Stimulated activated CD4-positive, alpha-beta T cell treated with anti-CD3 and anti-CD28 coated beads, Interleukin-12 subunit alpha, Interleukin-12 subunit beta, amount 100 ng/mL, for 24 hours (primary cell): ENCODE measurements at places on chromosomes 6 and 20.

DNA sequence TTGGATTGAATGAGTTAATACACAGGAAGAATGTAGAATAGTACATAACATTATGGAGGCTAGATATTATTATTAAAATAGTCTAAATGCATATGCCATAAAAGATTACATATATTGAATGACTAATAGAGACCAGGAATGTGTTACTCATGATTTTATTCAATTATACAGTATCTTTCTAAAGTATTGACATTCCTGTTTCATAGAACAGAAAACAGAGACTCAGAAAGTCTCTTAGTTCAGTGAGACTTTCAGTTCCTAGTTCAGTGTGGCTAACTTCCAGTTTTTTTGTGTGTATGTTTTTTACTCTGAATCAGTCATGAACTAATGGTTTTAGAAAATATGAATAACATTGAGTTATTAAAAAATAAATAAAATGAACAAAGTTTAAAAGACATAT is 34.6 kb upstream of the TMEM244 start:
- DNase-seq, result no peak

GRCh38 chr6:5333658-5334057 is 72.3 kb downstream of the FARS2 start:
- DNase-seq, result no peak

GRCh38 chr6:157346373-157346772 is 23.1 kb upstream of the TMEM242 start:
- DNase-seq, result no peak

DNA sequence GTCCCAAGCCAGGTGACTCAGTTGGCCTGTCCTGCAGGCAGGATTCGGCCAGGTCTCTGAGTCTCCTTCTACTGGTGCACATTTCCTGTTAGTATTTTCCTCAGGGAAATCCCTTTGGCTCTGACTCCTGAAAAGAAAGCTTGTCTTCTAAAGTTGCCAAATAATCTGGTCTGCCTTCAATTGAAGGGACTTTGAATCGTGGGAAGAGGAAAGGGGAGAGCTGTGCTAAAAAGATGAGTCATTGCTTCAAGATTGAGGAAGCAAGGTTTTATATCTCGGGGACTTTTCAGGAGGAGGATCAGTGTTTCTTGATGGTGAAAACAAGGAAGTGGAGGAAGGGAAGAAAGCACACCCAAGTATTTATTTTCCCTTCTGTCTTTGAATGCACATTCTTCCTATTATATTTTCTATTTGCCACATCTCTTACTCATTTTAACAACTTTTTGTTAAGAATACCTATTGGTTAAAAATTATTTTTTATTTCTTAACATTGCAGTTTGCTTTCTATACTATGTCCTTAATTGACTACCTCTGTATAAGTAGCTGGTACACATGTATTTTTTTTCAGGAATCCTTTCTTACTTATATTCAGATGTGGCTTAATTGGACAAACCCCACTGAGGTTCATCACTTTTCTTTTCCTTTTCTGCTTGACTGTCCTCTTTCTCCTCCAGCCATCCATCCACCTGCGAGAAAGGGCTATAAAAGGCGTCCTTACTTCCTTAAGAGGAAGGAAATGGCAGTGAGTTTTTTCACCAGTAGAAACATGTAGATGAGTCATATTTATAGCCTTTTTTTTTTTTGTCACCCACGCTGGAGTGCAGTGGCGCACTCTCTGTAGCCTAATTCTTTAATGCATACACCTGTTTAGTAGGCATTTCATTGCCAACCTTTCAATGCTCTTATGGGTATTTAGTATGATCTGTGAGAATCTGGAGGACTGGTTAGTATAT is 15.0 kb upstream of the IFNGR1 start:
- no peak for DNase-seq

DNA sequence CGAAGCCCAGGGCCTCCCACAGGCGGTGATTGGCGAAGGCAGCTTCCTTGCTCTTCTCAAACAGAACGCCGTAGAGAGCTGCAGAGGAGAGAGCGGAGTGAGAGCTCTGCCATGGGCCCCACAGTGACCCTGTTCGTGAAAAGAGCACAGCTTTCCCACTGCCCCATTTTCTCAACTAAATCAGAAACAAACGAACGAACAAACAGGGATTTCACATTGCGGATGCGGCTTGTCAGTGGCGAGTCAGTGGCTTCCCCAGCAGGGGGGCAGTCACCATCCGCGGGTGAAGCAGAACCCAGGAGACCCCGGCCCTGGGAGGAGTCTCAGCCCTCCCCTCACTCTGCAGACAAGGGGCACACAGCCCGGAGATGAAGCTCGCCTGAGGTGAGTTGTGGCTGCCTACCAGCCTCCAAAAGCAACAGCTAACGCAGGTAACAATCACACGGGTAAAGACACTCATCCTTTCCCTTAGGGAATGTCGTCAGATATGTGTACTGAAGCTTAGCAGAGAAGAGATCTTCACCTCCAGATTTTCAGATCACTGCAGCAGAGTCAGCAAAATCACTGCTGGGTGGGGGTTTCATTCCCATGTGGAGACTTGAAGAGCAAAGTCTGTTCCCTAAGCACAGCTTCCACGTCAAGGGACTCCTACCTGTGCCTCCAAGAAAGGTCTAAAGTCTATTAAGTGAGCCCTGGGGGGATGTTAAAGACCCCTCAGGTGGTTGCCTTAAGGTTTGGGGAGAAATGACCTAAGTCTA is 51.2 kb upstream of the GPR31 start:
- no peak for DNase-seq

GRCh38 chr6:14100138-14100537 is 17.4 kb upstream of the CD83 start:
- DNase-seq, result no peak

DNA sequence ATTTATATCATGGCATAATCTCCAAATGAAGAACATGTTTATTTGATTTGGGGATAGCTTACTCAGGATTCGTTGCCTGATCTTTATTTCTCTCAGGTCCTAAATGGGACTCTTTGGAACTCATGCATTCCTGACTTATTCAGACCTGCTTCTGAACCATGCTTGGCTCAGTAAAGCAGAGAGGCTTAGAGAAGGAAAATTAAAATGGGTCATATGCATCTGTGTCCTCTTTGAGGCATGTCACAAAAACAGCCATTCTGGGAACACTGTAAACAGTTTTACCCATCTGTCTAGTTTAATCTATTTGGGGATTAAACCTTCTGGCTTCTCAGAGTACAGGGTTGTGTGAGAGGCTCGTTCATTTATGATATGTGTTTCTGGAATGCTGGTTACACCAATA is 1017.3 kb downstream of the KIF16B start:
- DNase-seq, result no peak

GRCh38 chr6:38016824-38017223 is 197.3 kb downstream of the ZFAND3 start:
- no peak for DNase-seq

GRCh38 chr6:1503811-1504210 is 105.9 kb upstream of the FOXC1 start:
- DNase-seq, result no peak

GRCh38 chr6:13470238-13471140 is 16.9 kb downstream of the GFOD1 start:
- no peak for DNase-seq

DNA sequence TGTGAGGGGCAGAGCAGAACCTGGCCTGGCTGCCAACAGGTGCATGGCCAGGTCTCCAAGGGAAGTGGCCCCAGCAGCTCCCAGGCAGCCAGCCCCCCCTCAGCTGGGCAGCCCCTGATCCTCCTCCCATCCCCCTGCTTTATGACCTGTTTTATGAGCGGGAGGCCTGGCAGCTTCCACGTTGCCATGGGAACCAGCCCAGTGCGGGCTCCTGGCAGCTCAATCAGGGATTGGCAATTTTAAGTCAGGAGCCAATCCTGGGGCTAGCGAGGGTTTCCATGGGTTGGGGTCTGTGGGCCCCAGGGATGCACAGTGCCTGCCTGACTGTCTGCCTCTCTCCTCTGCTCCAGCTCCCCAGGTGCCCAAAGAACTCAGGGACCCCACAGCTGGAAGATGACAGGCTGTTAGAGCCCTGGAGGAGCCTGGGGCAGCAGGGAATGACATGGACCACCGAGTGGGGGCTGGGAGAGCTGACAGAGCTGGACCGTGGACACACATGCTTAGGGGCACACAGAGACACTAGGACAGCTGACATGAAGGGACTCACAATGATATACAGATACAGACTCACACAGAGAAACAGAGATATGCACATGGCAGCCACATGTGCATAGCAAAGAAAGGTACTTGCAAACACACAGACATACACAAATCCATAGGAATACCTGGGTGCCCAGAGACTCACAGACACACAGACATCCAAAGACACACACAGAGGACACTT is 56.5 kb upstream of the SIRPA start:
- no peak for DNase-seq

- no peak for DNase-seq
These were observed 17.4 kb downstream of the CHRNA4 start for GRCh38 chr20:63343460-63344445.

DNA sequence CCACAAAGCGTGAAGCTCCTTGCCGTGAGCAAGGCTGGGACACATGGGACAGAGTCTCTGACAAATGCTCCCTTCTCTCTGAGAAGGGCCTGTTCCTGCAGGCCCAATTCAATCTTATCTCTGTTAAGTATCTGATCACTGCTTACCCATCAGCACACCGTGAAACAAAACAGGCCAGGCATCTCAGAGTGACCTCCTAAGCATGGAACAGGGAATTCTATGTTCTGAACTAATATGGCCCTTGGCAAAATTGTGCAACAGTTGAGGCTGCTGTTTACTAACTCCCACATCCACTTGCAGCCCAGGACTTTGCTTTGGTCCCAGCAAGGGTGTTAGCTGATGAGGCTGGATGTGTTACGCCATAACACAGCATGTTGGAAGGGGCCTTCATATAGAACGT is 79.2 kb downstream of the GCLC start:
- no peak for DNase-seq

DNA sequence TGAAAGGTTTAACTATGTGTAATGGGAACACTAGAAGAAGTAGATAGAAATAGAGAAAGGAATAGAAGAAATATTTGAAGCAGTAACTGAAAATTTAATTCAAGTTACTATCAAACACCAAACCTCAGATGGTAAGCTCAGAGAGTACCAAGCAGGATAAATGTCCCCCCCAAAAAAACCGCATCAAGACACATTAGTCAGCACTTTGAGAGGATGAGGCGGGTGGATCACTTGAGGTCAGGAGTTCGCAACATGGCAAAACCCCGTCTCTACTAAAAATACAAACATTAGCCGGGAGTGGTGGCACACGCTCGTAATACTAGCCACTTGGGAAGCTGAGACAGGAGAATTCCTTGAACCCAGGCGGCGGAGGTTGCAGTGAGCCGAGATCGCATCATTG is 253.1 kb downstream of the C6orf118 start:
- DNase-seq, result no peak
